Stimulated activated naive B cell treated with anti-CD40 and anti-IgM and Interleukin-4, amounts not matched to agents 10 μg/mL and 1 μg/mL and 100 μg/mL, for 72 hours (primary cell): ENCODE measurements at places on chromosomes 1 and 21.

- DNase-seq, result peak; percentile 15
These were observed 1.9 kb downstream of the MANEAL start for GRCh38 chr1:37795340-37796125.

GRCh38 chr21:44322621-44323325, 16.4 kb downstream of the CFAP410 start:
- no peak for DNase-seq

GRCh38 chr1:108953452-108953851, 9.8 kb downstream of the CLCC1 start:
- DNase-seq, result no peak

GRCh38 chr1:216710598-216711333, 12.5 kb downstream of the ESRRG start:
- DNase-seq, result no peak

DNA sequence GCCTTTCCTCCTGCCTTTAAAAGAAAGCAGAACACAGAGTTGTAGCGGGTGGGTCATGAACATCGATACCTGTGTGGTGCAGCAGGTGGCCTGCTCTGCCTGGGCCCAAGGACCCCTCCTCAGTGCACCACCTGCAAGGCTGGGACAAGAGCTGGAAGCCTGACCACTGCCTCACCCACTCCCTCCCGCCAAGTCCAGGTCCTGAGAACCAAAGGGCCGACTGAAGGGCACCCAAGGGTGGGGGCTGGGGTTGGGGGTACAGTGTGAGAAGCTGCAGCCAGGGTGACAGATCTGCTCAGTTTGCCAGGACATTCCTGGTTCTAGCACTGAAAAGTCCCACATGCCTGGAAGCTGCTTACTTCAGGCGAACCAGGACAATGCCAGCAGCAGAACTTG, 36.1 kb downstream of the NTPCR start:
- DNase-seq, result no peak

GRCh38 chr1:202821467-202821866, 10.7 kb downstream of the PCAT6 start:
- no peak for DNase-seq

- DNase-seq, result no peak
These were observed 172.6 kb downstream of the APP start for GRCh38 chr21:25997788-25998611.

DNA sequence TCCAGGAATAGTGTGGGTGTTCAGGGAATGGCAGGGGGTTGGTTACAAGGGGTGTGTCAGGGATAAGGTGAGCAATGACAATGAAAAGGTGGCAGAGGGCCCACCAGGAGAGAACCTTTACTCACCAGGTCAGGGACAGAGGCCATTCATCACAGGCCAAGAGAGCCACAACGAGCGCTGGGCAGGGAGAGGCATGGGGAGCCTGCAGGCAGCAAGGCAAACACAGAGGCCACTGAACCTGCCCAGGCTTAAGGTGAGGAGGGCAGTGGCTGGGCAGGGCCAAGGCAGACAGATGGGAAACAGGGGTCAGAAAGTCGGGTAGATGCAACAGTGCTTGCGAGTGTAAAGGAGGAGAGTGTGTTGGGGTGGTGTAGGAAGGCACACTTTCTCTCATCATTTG, 28.3 kb upstream of the MYBPHL start:
- DNase-seq, result no peak

- no peak for DNase-seq
These were observed 562.6 kb downstream of the PTPRU start for GRCh38 chr1:29798699-29799566.

DNA sequence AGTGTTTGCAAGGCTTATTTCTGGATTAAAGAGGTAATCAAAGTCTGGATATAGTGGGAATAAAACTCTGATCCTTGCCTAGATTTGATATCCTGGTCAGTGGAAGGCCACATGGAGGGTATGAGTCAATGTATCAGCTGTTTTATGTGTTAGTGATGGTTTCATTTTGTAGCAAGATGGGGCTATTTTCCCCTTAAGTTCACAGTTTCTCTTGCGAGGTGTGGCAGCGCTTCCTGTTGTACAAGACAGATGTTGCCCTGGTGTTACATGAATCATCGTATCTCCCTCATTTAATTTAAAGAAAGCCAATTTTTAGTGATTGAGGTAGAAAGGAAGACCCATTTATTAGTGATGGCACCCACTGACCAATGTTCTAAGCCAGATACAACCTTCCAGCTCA, 220.2 kb downstream of the DUSP10 start:
- no peak for DNase-seq

DNA sequence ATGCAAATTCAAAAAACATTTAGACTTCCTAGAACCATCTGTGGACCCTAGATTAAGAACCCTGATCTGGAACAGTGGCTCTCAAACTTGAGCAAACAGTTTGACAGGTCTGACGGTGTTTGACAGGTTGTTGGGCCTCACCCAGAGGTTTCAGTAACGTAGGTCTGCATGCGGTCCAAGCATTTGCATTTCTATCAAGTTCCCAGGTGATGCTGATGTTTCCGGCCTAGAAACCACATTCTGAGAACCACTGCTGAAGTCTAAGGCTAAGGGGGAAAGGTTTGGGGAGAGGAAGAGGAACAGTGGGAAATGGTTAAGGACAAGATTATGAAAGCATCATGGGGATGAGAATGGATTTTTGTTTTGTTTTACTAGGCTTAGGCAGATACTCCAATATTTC, 48.6 kb downstream of the MDM4 start:
- DNase-seq, result peak; percentile 63

GRCh38 chr1:201429736-201430501, 8.4 kb upstream of the TNNI1 start:
- no peak for DNase-seq

GRCh38 chr1:115660151-115660550, 18.4 kb downstream of the VANGL1 start:
- no peak for DNase-seq

DNA sequence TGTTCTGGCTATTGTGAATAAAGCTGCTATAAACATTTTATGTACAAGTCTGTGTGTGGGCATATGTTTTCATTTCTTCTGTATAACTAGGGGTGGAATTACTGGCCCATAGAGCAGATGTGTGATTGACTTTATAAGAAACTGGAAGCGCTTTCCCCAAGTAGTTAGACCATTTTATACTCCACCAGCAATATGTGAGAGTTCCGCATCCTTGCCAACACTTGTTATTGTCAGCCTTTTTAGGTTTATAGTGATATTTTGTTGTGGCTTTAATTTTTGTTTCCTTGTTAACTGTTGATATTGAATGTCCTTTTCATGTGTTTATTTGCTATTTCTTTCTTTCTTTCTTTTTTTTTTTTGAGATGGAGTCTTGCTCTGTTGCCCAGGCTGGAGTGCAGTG, 9.4 kb downstream of the MAN1C1 start:
- DNase-seq, result no peak

GRCh38 chr1:17130138-17130635, 10.9 kb upstream of the PADI2 start:
- DNase-seq, result no peak

- DNase-seq, result no peak
These were observed 15.5 kb upstream of the JAK1 start for GRCh38 chr1:64981601-64982533.

DNA sequence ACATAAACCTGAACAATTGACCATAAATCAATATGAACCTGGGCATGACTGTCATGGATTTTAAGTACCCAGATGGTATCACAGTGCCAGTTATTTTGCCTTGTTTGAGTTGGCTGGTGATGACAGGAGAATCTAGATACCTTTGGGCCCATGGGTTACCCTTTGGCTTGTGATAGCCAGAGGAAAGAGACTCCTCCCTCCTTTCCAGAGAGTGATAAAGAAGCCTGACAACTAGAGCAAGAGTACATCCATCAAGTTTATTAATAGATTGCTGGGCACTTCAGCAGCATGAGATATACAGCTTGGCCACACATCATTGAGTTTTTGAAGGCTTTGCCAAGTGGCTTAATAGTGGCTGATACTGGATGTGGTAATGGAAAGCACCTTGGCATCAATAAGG, 6.6 kb upstream of the FMO3 start:
- DNase-seq, result no peak

- no peak for DNase-seq
These were observed 30.9 kb upstream of the CTBS start for GRCh38 chr1:84605157-84605556.

GRCh38 chr1:93021539-93022134, 57.4 kb upstream of the MTF2 start:
- DNase-seq, result no peak

DNA sequence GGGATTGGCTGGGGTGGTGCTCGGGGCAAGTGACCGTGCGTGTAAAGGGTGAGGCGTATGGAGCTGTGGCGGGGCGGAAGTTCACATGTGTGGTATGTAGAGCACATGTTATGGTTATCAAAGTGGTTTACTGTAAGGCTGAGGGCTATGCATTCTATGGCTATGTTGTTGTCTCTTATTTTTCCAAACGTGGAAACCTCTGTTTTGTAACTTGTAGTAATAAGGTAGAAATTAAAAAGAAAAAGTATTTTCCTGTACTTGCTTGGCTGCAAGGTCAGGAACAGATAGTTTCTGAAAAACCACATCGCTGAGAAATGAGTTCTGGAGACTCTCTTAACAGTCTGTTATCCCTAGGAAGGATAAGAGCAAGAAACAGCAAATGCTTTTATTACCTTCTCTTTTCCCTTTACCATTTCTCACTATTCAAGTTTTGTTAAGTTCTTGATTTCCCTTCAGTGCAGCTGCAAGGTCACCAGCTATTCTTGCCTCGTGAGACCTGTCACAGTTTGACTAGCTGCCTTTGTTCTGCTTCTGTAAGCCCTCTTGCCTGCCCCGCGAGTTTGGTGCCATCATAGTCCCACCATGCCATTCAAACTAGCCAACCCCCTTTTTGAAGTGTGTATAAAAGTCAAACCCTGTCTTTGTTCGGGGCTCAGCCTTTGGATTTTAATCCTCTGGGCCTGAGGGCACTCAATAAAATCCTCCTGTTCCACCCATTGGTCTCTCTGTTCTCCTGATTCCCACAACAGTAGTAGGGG, 9.5 kb downstream of the RNU1-2 start:
- DNase-seq, result peak; percentile 82

DNA sequence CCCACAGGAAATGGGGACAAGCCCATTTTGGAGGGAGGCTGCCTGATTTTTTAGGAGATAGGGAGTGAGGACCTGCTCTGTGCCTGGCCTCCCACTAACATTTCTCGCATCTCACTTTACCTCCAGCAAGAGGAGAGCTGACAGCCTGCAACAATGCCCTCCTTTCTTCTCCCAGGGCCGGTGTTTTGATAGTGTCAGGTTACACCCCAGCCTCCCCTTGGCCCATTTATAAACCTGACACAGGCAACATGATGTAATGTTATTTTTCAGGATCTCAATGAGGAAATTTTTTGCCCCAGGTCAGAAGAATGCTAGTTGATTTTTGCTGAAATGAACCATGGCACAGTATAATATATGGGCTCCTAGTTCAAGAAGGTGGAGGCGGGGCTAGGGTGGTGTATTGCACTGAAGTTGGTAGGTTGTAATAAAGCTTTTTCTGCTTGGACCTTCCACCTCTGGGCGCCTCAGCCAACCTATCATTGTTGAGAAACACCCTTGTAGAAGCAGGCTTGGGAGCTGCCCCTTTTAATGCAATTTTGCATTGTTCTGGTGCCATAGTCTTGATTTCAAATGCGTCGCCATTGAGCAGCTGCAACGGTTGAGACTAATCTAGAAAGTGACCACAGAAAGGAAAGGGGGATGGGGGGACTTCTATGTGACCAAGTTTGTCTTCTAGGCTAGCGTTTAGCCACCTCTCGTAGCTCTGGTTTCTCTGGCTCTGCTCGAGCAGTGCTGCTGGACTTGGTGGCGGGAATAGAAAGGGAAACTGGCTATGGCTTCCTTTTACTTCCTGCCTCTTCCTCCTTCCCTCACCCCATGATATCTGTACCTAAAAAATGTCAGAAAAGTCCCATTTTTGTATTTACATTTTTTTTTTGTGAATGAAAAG, 53.0 kb downstream of the PBX1 start:
- no peak for DNase-seq

GRCh38 chr1:179926850-179927205, 27.8 kb upstream of the CEP350 start:
- DNase-seq, result no peak

DNA sequence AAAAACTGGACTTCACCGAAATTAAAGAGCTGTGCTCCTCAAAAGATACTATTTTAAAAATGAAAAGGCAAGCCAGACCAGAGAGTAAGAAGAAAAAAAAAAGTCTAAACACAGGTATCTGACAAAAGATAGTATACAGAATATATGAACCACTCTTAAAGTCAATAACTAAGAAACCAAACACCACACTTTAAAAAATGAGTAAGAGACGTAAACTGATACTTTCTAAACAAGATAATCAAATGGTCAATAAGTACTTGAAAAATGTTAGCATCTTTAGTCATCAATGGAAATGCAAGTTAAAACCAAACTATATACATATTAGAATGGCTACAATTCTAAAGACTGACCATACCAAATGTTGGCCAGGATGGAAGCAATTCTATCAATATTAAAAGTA, 77.6 kb downstream of the EVI5 start:
- no peak for DNase-seq

DNA sequence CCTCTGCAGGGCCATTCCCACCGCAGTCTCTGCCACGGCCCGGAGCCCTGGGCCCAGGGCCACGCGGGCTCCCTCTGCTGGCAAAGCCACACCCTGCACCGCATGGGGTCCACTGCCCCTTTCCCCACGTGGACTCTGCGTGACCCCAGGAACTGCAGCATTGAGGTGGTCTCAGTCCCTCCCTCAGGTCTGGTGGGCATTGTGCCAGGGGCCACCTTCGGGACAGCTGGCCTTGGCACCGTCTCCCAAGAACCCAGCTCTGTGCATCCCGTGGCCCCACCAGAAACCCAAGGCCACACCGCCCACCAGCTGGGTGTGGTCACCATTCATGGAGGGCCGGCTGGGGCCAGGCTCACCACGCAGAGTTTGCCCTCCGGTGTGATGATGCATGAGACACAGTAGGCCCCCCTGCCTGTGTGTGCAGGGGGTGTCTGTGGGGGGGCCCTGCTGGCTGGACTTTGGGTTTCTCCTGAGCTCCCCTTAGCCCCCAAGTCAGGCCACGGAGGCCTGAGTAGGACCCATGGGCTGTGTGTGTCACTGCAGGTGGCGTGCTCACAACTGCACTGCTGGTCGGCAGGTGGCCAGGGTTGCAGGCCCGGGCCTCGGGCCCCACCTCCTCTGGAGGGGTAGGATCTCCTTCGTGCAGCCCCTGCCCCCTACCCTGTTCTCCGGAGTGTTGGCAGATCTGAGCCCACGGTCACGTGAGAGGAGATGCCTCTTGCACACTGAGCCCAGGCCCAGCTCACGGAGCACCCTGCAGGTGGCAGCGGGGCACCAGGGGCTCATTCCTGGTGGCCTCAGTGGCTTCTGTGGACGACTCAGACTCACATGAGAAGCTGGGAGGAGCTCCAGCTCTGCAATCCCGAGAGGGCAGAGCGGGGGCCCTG, 5.8 kb downstream of the VWA1 start:
- no peak for DNase-seq

DNA sequence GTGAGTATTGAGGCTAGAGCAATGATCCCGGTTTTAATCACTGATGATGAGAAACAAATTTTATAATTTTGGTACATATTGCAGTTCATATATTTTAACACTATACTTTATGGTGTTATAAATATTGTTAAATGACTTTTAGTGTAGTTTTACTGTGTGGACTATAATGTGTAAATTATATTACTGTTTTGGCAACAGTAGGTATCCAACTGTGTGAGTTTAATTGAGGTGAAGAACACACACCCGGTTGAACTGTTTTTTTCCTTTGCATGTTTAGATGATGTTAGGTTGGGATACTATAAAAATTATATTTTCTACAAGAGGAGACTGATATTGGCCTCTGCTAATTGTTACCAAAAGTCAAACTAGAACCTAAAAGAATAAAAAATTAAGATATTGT, 166.5 kb downstream of the SDCCAG8 start:
- no peak for DNase-seq

GRCh38 chr1:3050603-3051002, 18.4 kb upstream of the PRDM16 start:
- DNase-seq, result no peak

- no peak for DNase-seq
These were observed 260.7 kb downstream of the CHRM3 start for GRCh38 chr1:239647045-239647444.
